ENCODE measurements at places on chromosomes 11 and 22.

DNA sequence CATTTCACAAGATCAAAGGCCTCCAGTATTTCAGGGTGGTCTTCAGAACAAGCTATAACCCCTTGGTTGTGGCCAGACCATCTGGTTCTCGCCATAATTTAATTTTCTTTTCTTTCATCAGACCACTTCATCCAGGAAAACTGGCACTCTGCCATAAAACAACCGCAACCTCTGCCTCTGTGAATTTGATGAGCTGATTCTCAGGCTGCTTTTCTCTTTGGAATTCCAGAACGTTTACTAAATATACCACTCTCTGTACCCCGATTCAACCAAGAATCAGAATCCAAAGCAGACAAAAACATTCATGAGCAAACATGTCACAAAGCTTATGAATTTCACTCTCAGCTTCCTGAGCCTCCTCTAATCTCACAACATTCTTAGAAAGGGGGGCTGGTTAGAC is 331.8 kb upstream of the SYN3 start:
- DNase-seq, result no peak

GRCh38 chr22:30948930-30949342 is 19.6 kb downstream of the MORC2 start:
- no peak for DNase-seq

- DNase-seq, result no peak
These were observed 57.0 kb upstream of the PAK1 start for GRCh38 chr11:77530879-77531278.

GRCh38 chr11:59262177-59262818 is 49.6 kb upstream of the MPEG1 start:
- DNase-seq, result no peak

DNA sequence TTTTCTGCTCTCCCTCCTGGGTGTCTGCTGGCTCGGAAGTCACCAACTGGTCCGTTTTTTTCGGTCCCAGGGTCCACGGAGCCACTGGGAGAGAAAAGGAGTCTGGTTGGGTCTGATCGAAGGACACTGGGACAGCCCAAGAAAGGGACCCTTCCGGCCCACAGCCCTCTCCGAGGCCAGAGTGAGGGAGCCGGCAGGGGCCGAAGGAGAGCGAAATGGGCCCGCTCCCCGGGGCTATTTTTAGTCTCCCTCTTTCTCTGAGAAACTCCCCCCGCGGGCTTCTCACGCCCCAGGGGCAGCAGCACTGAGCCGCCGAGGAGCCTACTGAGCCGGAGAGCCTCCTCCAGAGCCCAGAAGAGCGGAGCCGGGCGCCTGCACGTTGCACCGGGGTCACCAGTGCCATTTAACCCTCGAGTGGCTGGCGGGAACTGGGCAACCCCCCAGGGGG is 1.9 kb downstream of the ESAM start:
- DNase-seq, result no peak
